ENCODE measurements at places on chromosomes 6 and 20.

DNA sequence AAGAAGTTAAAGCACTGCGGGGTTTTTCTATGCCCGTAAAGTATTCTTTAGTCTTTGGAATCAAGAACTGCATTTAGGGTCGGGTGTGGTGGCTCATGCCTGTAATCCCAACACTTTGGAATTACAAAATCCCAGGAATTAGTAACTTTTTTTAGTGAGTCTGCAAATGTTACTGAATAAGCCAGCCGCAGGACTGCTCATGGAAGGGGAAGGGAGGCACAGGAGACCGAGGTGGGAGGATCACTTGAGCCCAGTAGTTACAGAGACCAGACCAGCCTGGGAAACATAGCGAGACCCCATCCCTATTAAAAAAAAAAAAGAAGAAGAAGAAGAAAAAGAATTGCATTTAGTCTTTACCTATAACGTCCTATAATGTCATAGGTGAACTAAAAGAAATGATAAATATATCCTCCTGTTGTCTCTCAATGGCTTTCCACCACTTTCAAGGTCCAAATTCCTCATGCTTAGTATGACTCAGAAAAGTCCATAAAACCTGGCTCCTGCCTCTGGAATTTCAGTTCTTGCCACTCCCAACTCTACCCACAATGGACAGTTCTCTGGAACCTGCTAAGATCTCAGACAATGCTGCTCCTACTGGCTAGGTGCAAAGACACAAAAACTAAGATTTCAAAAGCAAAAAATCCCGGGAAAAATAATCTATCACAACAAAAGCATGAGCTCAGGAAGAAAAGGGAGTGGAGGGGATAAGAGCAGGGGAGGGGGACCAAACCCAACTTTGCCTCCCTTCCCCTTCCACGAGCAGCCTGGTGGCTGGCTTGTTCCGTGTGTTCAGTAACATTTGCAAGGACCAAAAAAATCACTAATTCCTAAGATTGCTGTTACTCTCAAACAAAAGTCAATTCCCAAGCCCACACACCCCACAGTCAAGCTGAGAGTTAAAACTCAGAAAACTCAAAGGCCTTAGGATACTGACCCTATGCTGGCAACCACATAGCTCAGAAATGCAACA lies 39.0 kb downstream of the B4GALT5 start:
- no peak for DNase-seq

GRCh38 chr6:17971128-17972073 lies 16.0 kb downstream of the KIF13A start:
- no peak for DNase-seq

DNA sequence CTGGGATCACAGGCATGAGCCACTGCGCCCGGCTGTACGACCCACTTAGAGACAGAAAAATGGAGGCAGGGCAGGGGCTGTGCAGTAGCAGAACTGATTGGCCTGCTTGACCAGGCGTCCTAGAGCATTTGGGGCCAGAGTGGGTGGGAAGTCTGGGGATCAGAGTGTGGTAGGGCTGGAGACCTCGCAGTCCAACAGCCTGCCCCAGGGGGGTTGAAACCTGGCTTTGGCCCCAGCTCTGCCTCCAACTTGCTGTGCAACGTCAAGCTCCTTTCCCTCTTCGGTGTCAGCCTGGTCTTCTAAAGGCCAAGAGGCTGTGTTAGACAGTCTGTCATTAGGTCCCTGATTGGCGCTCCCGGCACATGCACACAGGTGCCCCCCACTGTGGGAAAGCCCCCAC lies 15.3 kb upstream of the SPDEF start:
- no peak for DNase-seq

GRCh38 chr6:161204866-161205557 lies 68.8 kb downstream of the AGPAT4 start:
- DNase-seq, result no peak

DNA sequence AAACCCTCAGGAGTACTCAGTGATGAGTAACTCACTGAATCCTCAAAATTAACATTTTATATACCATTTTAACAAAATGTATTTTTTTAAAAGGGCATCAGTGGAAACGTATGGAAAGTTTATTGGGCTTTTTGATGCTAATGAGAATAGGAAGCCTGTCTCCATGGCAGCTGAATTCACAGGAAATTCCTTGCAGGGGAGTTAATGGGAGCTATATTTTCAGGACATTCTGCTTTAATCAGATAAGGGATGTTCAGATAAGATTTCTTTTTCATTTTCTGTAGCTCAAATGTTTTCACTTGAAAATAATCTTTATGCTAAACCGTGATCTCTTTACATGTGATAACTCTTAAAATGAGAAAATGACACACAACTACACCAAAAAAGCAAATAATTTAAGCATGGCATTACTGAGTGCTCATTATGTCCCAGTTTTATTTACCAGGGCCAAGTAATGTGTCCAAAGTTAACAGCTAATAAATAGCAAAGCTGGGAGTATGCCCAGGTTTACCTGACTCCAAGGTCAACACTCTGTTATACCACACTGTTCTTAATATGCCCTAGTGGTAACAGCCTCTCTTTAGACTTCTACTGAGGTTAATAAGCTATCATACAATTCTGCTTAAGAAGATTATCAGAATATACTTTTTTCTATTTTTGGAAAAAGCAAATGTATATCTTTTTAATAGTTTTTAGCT lies 348.1 kb downstream of the GRIK2 start:
- DNase-seq, result no peak

- no peak for DNase-seq
These were observed 112.0 kb upstream of the CARMIL1 start for GRCh38 chr6:25166955-25167748.

DNA sequence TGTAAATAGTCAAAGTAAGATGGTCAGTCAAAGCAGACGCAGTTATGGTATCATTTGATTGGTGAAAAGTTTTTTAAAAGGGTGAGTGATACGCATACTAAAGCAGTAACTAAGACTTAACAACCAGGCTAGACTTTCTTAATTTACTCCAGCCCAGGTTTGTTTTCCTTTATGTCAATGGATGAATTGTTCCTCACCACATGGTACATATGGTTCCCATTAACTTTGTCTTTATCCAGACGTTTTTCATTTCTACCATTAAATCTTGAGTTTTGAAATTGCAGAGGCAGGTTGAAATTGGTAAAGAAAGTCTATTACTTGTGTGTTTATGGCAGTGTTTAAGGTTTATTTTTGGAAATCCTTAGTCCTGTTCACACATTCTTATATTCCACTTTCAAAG lies 98.5 kb upstream of the SCGN start:
- no peak for DNase-seq

DNA sequence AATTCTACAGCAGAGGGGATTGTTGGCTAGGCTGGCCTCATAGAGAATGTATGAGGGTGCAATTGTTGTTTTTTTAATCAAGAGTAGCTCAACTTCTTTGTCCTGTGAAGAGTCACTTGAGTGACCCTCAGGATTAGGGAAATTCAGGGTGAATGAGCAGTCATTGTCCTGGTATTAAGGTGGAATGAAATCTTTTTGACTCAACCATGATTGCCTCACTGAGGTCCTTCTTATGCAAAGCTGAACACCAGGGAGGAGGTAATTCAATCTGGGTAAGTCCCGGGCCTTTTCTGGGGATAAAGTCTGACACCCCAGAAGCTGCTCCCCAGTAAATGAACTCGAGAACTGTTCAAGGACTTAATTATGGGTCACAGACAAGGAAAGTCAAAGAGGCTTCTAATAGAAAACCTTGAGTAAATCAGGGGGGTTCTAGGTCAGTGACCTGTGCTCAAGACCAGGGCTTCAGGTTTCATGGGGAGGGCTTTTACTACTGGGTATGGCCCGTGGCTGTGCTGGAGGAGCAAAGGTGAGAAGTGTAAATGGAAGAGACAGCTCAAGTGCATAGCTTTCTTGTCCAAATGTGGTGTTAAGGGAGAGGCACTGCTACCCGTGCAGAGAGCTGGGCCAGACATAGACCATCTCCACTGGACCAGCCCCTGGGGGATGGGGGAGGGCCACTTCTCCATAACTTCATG lies 25.3 kb upstream of the ZBTB24 start:
- DNase-seq, result no peak

- no peak for DNase-seq
These were observed 38.6 kb downstream of the CEBPB start for GRCh38 chr20:50229156-50229607.

DNA sequence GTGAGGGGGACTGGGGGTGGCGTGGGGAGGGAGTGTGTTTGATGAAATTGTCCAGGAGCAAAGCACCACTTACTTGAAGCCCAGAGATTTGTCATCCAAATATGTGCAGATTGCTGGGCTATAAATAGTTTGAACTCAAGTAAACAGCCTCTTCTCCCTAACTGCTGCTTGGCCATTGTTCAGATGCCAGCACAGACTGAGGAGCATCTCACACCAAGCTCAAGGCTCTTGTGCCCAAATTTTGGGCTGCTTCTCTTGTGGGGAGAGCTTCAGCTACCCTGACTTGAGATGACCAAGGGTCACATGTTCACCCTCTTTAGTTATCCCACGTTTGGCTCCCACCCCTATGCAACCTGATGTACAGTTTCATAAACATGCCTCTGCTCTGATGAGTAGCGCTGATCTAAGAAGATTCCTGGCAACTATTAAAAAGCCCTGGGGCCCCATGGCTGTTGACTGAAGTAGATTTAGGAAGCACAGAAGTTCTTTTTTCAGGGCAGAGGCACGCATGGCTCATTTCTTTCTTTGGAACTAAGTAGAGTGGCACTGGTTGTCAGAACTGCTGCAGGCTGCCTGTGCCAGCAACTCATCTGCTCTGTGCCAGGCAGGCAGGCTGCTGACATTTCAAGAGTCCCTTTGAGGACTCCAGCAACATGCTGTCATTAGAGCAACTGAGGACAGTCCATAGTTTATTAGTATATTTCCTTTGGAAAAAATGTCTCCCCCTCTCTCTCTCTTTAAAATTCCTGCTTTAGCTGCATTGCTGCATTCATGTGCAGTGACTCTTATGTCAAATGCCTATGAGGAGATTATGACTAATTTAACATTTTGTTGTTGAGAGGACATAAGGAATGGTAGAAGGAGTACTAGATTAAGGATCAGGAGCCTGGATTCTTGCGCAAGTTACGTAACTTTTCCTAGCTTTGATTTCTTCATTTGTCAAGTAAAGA lies 9.6 kb upstream of the PKIG start:
- no peak for DNase-seq

DNA sequence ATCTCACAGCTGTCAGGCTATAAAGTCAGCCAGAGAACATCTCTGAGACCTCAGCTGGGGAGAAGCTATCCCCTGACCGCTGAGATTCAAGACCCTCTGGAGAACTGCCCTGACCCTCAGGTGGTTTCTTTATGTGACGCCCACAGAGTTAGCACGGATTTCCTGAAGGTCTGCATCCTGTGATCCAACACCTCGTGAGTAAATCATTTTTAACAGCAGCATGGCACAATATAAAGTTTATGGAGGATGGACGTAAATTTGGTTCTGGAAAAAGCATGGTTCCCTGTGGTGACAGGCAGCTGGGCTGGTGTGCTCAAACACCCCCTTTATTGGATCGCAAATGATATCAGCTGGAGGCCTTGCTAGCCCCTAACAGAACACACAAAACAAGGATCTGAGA lies 25.3 kb upstream of the TRAF3IP2 start:
- no peak for DNase-seq

- DNase-seq, result no peak
These were observed 671 bp downstream of the BPHL start for GRCh38 chr6:3119040-3119723.

DNA sequence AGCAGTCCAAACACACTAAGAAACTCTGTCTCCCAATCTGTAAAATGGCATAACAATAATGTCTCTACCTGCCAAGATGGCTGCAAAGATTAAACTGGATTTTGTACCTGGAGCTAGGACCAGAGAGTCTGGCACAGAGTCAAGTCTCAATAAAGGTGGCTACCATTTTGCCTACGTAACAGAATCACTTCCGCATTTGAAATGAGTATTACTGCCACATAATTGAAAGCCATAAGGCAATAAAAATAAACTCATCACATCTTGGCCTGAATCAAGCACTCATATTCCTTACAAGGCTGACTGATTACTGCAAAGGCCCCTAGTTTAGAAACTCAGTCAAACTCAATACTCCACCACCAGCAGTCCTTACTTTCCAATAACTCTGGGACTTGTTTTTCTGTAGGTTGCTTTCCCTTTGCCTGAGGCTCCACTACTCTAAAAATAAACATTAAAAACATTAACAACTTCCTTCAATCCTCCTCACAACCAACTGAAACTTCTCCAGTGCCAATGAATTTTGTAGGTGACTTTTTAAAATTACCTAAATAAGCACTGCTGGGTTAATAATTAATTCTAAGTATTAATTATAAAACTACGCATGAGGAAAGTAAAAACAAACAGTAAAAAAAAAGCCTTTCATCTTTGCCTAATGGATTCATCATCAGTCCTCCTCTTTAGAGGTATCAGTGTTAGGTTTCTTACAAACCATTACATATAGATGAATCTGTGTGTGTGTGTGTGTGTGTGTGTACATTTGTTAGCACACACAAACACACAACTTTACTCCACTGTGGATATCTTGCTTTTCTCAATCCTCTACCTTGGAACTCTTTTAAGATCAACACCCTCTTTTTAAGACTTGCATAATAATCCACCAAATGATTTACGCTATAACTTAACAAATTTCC lies 3.7 kb downstream of the KIF16B start:
- DNase-seq, result no peak
